ENCODE measurements at places on chromosomes 3 and 15.

GRCh38 chr3:178456621-178457285, 79.5 kb upstream of the KCNMB2 start:
- DNase-seq: no peak

DNA sequence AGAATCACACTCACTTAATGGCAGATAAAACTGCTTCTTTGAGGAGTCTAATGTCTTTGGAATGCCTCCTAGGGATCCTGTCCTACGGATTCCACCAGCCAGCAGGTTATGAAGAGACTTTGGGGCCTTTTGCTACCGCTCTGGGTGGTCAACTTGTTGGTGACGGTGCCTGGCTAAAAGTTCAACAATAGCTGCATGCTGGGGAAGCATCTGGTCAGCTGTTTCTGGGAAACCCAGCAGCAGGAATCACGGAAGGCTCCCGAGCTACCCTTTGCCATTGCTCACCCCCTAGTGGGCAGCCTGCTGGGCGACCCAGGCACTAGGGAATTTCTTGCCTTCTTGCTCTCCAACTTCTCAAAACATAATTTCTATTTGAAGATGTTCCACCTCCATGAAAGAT, 263.3 kb downstream of the NEK10 start:
- peak; percentile 25 for DNase-seq

DNA sequence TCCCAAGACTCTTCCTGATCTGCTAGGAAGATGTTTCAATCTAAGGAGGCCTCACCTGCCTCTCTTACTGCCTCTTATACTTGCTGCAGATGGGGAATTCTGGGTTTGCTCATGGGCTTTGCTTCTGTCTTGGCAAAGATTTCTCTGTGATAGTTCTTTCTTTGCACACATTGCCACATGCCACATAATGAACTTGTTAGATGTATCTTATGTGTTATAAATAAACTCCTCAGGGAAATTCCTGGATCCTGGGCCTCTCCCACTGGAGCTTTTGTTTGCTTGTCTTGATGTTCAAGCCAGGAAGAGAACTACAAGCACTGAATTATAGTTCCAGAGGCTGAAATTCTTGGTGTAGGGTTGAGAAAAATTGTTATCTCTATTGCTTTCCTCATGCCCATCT, 12.2 kb downstream of the RTP1 start:
- no peak for DNase-seq

- DNase-seq: no peak
These were observed 191.1 kb downstream of the GREM1 start for GRCh38 chr15:32908872-32909271.

GRCh38 chr3:115363071-115363470, 216.0 kb upstream of the ZBTB20 start:
- no peak for DNase-seq

- DNase-seq: no peak
These were observed 84.8 kb downstream of the PPCDC start for GRCh38 chr15:75107908-75108838.

- DNase-seq: no peak
These were observed 8.4 kb downstream of the TMEM43 start for GRCh38 chr3:14133188-14133800.

DNA sequence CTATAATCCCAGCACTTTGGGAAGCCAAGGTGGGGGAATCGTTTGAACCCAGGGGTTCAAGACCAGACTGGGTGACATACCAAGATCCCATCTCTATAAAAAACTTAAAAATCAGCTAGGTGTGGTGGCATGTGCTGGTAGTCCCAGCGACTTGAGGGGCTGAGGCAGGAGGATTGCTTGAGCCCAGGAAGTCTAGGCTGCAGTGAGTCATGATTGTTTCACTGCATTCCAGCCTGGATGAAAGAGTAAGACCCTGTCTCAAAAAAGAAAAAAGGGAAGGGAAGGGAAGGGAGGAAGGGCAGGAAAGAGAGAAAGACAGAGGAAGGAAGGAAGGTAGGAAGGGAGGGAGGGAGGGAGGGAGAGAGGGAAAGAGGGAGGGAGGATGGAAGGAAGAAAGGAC, 133.7 kb upstream of the LRRN1 start:
- no peak for DNase-seq

DNA sequence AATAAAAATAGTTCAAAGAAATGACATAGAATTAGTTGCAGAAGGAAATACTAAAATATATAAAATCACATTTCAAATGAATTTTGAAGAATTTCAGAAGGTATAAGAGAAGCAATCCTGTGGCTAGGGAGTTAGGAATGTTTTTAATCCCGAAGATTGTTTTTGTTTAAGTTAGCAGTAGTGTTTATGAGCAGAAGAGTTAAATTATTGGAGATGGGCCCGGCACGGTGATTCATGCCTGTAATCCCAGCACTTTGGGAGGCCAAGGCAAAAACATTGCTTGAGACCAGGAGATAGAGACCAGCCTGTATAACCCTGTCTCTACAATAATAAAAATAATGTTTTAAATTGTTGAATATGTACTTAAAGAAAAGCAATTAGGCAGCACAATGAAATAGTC, 432.5 kb downstream of the MFSD1 start:
- DNase-seq: no peak

- peak; percentile 31 for DNase-seq
These were observed 9.8 kb upstream of the RUVBL1 start for GRCh38 chr3:128133273-128133883.
